A549 treated with Hydrocortisone at 1 μM for 4 hours (cell line): ENCODE measurements at places on chromosomes 4 and X. TPM values are rescaled to one million over a fixed set of nuclear protein-coding genes. Genes with fewer than 3 reads are reported as not detected.

CLIC2 gene
- 0.03 to 0.20 TPM (median 0.18 TPM) in 5 replicates for total RNA-seq

UGT2B15 gene
- total RNA-seq, result 0.05 to 0.13 TPM (median 0.07 TPM) in 4 of 5 replicates, not detected in the other

GPR173 gene
- 0.02 TPM in 1 of 5 replicates, not detected in the others for total RNA-seq

ATOH1 gene
- total RNA-seq, result not detected in 5 replicates

HSFX2 gene
- 0.08 to 0.24 TPM (median 0.14 TPM) in 4 of 5 replicates, not detected in the other for total RNA-seq

ETNPPL gene
- 0.05 TPM in 1 of 5 replicates, not detected in the others for total RNA-seq

GAGE13 gene
- not detected in 5 replicates for total RNA-seq

IGFBP7 gene
- 199 to 334 TPM (median 253 TPM) in 5 replicates for total RNA-seq

CYSLTR1 gene
- not detected in 5 replicates for total RNA-seq

IL2 gene
- not detected in 5 replicates for total RNA-seq

HMGN5 gene
- total RNA-seq, result 2.1 to 2.7 TPM (median 2.3 TPM) in 5 replicates

RAB9B gene
- total RNA-seq, result 0.02 to 0.05 TPM (median 0.05 TPM) in 4 of 5 replicates, not detected in the other

CLDN22 gene
- total RNA-seq, result not detected in 5 replicates

GYPB gene
- total RNA-seq, result not detected in 5 replicates

TRIML1 gene
- not detected in 5 replicates for total RNA-seq

HERC6 gene
- total RNA-seq, result 2.6 to 4.0 TPM (median 3.2 TPM) in 5 replicates

EDA gene
- 0.60 to 0.87 TPM (median 0.67 TPM) in 5 replicates for total RNA-seq

CD38 gene
- total RNA-seq, result 11.0 to 15.4 TPM (median 13.4 TPM) in 5 replicates

BLOC1S4 gene
- total RNA-seq, result 13.1 to 19.6 TPM (median 17.3 TPM) in 5 replicates

MAGEC2 gene
- not detected in 5 replicates for total RNA-seq

MAGED1 gene
- 67.9 to 98.1 TPM (median 83.6 TPM) in 5 replicates for total RNA-seq

HTN3 gene
- total RNA-seq, result not detected in 5 replicates

CXCL6 gene
- total RNA-seq, result not detected in 5 replicates

TSC22D3 gene
- 186 to 243 TPM (median 216 TPM) in 5 replicates for total RNA-seq

TLR2 gene
- 0.59 to 0.71 TPM (median 0.61 TPM) in 5 replicates for total RNA-seq

LUZP4 gene
- not detected in 5 replicates for total RNA-seq

TAF7L gene
- total RNA-seq, result 0.08 to 0.14 TPM (median 0.10 TPM) in 5 replicates

VEGFC gene
- 8.7 to 10.0 TPM (median 9.4 TPM) in 5 replicates for total RNA-seq

ADGRG2 gene
- 9.3 to 12.1 TPM (median 11.5 TPM) in 5 replicates for total RNA-seq

LNX1 gene
- 0.03 TPM in 2 of 5 replicates, not detected in the others for total RNA-seq

GPR34 gene
- total RNA-seq, result 0.09 to 0.11 TPM (median 0.09 TPM) in 3 of 5 replicates, not detected in the others

PCYT1B gene
- total RNA-seq, result 0.06 TPM in 1 of 5 replicates, not detected in the others

OR13H1 gene
- not detected in 5 replicates for total RNA-seq

F9 gene
- total RNA-seq, result not detected in 5 replicates

HMX1 gene
- total RNA-seq, result 0.09 to 0.13 TPM (median 0.10 TPM) in 4 of 5 replicates, not detected in the other

GPC3 gene
- total RNA-seq, result 0.08 to 0.13 TPM in 2 of 5 replicates, not detected in the others

PPEF2 gene
- total RNA-seq, result not detected in 5 replicates

NOCT gene
- 7.7 to 9.3 TPM (median 9.0 TPM) in 5 replicates for total RNA-seq

MGARP gene
- 0.48 to 0.95 TPM (median 0.83 TPM) in 5 replicates for total RNA-seq

CDS1 gene
- total RNA-seq, result 0.39 to 0.67 TPM (median 0.61 TPM) in 5 replicates

CXorf49 gene
- not detected in 5 replicates for total RNA-seq

NPFFR2 gene
- total RNA-seq, result not detected in 5 replicates

APELA gene
- not detected in 5 replicates for total RNA-seq

TMEM47 gene
- total RNA-seq, result 1.0 to 1.7 TPM (median 1.3 TPM) in 5 replicates

SPANXB1 gene
- 1.5 to 3.4 TPM (median 2.0 TPM) in 5 replicates for total RNA-seq

RTL3 gene
- total RNA-seq, result 0.06 to 0.14 TPM (median 0.08 TPM) in 5 replicates

PLP1 gene
- total RNA-seq, result not detected in 5 replicates

NUP62CL gene
- total RNA-seq, result 13.4 to 17.9 TPM (median 13.9 TPM) in 5 replicates

CT45A10 gene
- total RNA-seq, result 0.31 to 0.67 TPM (median 0.44 TPM) in 5 replicates

SLC26A1 gene
- total RNA-seq, result 0.14 to 0.44 TPM (median 0.17 TPM) in 5 replicates

FOXR2 gene
- not detected in 5 replicates for total RNA-seq

DGAT2L6 gene
- total RNA-seq, result not detected in 5 replicates
